CD4-positive, alpha-beta T cell treated with Interleukin-17A for 4 hours (primary cell): ENCODE measurements at places on chromosomes 16 and 17.
A peak's percentile ranks its signal among the peaks of the same experiment; 100 is the strongest.

DNA sequence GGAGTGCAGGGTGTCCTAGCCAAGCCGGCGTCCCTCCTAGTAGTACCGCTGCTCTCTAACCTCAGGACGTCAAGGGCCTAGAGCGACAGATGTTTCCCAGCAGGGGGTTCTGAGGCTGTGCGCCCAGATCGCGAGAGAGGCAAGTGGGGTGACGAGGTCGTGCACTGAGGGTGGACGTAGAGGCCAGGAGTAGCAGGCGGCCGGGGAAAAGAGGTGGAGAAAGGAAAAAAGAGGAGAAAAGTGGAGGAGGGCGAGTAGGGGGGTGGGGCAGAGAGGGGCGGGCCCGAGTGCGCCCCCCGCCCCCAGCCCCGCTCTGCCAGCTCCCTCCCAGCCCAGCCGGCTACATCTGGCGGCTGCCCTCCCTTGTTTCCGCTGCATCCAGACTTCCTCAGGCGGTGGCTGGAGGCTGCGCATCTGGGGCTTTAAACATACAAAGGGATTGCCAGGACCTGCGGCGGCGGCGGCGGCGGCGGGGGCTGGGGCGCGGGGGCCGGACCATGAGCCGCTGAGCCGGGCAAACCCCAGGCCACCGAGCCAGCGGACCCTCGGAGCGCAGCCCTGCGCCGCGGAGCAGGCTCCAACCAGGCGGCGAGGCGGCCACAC is at the start of gene MMP2:
Gene MMP2 (plus strand): TSS at position 372 of the 603 bp plus-strand sequence. CDS start 282 bp downstream, outside the sequence.
- no peak for DNase-seq

DNA sequence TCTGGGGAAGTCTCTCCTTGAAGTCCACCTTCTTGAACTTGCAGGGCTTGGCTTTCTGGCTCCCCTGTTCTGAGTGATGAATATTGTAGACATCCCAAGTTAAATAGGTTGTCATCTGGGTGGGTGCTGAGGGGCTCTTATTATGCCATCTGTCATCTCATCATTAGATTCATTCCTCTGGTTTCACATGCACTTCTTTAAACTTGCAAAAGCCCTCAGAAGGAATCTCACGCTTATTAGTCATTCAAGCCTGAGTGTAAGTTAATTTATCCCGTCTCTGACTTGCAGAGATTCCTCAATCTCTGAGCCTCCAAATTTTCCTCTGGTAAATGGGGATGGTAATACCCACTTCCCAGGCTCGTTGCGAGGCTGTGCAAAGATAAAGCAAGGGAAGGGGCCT is 5.7 kb downstream of the MGAT5B start:
- DNase-seq: no peak

- no peak for DNase-seq
These were observed 96.6 kb downstream of the ZNF18 start for GRCh38 chr17:11900655-11901054.

DNA sequence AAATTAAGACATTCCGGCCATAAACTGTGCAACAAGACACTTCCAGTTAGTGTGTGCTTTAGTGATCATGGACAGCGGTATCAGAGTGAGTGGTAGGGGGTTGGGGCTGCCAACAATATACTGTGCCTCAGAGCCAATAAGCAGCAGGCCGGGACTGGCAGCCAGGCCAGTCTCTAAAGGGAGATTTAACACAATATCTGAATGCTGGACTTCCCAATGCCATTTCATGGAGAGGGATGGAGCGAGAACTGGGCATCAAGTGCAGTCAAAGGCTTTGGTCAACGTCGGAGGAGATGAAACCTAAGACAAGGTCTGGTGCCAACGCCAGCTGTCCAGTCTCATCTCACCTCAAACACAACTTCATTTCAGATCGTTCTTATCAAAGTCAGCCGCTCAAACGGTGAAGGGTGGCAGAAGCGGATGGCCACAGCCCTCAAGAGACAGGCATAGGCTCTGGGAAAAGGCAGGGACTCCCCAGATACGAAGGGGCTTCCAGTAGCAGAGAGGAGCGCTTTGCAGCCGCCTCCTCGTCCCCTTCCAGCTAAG is 935 bp downstream of the USP32 start:
- DNase-seq: peak; percentile 36

DNA sequence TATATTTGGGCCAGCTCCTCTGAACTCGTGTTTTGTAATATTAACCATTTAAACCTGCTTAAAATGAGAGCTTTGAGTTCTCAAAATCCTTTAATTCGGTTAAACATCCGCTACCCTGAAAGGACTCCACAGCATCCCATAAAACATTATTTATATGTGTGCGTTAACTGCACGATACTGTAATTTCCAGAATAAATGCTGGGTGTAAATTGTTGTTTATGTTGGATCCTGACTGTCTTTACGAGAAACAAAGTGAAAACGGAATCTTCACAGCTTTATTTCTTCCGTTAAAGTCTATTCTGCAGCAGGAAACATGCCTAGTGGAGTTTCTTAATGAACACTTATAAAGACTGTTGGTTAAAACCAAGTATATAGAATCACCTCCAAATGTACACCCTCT is 143.4 kb downstream of the SNX11 start:
- no peak for DNase-seq

GRCh38 chr16:88854306-88855111 is 2.2 kb downstream of the GALNS start:
- peak; percentile 35 for DNase-seq

- DNase-seq: peak; percentile 20
These were observed 21.4 kb downstream of the ADORA2B start for GRCh38 chr17:15966183-15966878.

- DNase-seq: no peak
These were observed 201.1 kb downstream of the SOX9 start for GRCh38 chr17:72321896-72322295.

DNA sequence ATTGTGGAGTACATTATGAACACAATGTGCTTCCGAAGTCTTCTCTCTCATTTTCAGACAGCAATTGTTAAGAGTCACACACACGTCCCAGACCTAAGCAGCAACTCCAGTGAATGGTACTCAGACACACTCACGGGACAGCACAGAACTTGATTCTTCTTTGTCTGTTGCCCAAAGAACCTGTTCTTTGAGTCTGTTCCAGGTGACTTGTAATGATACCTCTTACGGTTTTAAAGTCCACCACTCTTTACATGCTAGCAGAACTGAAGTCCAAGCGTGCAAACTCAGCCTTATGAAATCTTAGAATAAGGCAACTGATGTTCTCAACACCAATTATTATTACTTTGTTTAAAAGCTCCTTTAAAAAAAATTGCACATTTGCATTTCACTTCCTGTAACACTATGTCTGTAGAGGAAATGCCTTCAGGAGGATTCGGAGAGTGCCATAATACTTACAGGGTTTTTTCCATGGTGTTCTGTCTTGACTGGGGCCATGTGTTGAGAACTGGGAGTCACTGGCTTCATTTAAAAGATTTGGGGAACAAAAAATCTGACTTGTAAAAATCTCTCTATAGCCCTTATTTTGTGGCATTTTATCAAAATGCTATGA is 48.1 kb downstream of the MARF1 start:
- no peak for DNase-seq

GRCh38 chr17:30095507-30096244 is 20.9 kb upstream of the NSRP1 start:
- no peak for DNase-seq
